GM19239 (cell line): ENCODE measurements at places on chromosomes 7 and 10.

DNA sequence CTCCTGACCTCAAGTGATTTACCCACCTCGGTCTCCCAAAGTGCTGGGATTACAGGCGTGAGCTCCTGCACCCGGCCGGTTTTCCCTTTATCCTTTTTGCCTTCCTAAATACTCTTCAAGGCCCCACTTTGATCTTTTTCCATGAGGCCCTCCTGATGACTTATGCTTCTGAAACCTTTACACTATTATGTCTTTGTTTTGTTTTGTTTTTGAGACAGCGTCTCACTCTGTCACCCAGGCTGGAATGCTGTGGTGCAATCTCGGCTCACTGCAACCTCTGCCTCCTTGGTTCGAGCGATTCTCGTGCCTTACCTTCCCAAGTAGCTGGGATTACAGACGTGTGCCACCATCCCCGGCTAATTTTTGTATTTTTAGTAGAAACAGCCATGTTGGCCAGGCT, 3.8 kb downstream of the STMP1 start:
- no peak for DNase-seq

DNA sequence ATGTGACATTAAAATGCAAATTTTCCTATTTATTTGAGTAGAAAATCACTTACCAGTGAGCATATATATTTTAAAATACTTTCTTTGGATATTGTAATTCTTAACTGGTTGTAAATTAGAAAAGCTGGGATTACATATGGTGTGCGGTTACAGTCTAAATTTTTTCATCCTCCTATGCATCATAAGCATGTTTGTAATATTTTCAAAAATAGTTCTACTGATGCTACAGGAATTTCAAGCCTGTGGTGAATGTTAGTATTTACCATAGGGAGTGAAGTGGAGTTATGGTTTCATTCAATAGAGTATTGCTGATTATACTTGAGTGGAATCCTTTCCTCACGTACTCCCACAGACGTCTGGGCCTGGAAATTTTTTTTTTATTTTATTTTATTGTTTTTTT, 34.6 kb upstream of the ST7 start:
- DNase-seq, result no peak

GRCh38 chr7:114930829-114931655, 9.1 kb downstream of the MDFIC start:
- DNase-seq, result no peak

- no peak for DNase-seq
These were observed 29.0 kb upstream of the MPP7 start for GRCh38 chr10:28331841-28332240.

DNA sequence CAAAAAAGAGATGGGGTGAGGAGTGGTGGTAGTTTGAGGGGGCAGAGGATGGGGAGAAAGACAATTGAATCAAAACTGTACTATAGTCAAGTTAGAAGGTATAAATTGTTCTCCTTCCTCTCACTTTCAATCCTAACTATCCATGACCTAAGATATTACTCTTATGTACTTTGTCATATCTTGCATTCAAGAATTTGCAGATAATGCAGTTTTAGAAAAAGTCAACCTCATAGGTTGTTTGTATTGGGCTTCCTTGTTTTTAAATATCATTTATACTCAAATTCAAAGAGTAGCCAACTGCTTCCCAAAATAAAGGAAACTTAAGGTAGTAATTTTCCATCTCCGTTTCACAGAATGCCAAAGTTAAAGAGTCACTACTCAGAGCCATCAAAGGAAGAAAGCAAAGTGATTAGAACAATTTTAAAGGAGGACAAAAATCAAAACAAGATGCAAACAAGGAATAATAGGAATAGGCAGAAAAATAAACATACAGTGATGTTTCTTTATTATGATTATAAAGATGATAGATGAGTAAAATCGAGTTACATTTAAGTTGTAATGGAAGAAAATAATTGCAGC, 32.7 kb downstream of the MET start:
- DNase-seq, result no peak

- DNase-seq, result no peak
These were observed 54.0 kb upstream of the PRPS1L1 start for GRCh38 chr7:18081617-18082016.

DNA sequence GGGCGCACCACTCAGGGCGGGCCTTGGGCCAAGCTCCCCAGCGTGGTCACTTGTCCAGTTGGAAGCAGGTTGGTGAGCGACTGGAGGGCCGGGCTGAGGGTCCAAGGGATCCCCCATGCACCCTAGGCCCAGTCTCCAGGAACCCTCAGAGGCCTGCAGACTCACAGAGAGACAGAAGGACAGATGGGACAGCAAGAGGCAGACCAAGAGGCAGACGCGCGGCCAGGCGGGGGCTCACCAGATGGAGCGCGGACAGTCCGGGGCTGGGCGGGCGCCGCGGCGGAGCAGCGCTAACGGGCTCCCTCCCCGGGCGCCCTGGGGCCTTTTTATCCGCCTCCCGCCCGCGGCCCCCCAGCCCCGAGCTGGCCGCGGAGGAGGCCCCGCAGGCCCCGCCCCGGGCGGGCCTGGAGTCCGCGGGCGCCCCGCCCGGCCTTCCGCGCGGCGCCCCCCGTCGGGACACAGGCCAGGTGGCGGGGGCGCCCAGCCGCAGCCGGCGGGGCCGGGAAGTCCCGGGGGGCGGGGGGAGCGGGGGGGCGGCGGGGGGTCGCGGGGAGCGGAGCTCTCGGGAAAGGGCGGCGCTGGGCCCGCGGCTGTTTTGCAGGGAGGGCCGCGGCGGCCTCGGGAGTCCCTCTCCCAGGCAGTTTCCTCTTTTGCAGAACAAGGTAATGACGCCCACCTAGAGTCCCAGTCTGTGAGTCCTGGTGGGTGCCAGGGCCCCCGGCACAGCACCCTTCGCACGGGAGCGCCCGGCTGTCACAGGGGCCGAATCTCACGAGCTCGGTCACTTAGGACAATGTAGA, at the start of gene LOXL4:
TSS of gene LOXL4 (minus strand) at position 301 of the 800 bp plus-strand sequence. CDS start 5,175 bp downstream, outside the sequence.
- DNase-seq, result no peak

DNA sequence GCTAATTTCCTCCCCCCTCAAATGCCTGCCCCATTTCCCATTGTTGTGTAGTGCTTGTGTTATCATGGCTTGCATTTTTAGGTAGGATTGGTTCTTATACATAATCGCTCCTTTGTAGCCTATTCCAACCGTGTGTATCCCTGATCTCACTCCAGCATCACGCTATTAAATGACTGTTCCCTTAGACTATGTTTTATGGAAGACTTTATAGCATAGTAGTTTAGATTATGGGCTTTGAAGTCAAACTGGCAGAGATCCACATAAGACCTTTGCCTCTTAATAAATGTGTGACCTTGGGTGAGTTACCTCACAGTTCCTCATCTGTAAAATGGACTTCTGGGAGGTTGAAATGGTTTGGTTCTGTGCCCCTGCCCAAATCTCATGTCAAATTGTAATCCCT, 5.4 kb upstream of the RABGEF1 start:
- DNase-seq, result no peak

DNA sequence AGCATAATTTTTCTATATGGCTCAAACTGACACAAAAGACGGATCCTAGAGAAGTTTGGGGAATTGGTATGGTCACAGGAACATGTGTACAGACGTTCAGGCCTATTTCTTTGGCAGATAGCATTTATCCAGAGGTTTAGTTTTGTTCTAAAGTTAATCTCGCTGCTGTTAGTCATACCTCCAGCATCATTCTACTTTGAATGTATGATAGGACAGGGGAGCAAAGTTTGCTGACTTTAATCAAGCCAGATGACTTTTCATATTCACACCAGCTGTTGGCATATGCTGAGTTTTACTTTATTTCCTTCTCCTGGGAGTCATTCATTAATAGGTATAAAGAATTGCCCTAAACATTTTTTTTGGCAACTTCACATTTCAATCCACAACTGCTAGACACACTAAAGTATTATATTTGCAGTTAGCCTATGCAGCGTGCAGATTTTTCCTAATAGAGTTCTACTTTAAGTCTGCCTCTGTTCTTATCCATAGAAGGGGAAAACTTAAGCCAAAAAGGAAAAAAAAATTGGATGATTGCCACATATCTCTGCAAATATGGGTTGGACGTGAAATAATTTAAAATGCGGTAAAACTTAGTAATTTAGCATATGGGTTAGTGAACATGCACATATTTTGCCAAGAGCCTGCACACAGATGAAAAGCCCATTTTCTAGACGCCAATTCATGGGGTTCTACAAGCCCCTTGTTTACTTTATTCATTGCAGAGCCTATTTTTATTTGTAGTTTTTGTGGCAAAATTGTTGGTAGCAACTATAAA, 213.1 kb downstream of the C7orf25 start:
- DNase-seq, result no peak

GRCh38 chr10:75305675-75306074, 69.9 kb upstream of the COMTD1 start:
- no peak for DNase-seq

GRCh38 chr10:63217120-63217605, 84.0 kb downstream of the NRBF2 start:
- DNase-seq, result no peak

DNA sequence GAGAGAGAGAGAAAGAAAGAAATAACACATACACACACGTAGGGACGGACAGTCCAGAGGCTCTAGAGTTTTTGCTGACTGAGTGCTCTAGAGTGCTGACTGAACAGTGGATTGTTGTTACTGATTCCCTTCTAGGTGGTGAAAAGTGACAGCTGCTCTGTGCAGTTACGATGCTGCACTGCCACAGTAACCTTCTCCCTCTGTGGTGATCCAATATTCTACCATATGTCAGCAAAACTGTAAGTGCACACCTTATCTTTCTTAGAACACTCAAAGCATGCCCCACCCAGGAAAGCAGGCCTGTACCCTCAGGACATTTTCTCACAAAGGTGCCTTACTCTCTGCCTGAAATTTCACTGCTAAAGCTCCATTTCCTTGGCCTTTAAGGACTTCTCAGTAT, 1023.5 kb downstream of the TYW1 start:
- no peak for DNase-seq
